ENCODE measurements at places on chromosomes 12 and 14.
A peak's percentile ranks its signal among the peaks of the same experiment; 100 is the strongest.

- no peak for DNase-seq
Observed at GRCh38 chr12:129854591-129854990, 49.2 kb downstream of the TMEM132D start.

DNA sequence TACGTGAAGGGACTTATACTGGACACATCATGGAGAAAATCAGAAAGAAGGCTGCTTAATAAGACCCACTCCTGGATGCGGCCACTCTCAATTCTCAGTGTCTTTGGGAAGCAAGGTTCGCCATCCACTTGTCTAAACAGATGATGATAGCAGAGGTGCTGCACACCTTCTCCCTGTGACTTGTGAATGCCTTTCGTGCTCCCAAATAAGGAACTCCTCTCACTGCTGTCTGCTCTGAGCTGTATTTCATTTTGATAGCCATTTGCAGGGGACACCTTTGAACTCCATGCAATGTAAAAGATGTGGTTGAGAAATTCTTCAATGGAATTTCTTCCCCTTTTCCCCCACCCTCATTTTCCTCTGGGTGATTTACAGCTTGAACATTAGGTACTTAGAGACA is 11.6 kb downstream of the RMST start:
- no peak for DNase-seq

DNA sequence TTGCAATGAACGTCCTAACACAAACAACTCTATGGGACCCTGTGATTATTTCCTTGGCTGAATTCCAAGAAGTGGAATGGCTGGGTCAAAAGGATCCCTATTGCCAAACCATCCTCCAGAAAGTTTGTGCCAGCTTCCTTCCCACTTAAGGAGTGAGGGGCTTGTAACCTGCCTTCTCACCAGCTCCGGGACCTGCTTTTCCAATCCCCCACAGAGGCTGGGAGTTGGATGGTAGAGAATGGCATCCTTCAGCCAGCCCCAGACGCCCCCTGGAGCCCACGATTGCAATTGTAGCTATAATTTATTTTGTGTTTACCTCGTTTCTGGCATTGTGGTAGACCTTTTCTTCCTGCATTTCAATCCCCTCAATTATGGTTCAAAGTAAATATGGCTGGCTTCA is 9.7 kb upstream of the ZDHHC22 start:
- no peak for DNase-seq

GRCh38 chr12:109458771-109459208 is 18.3 kb downstream of the KCTD10 start:
- DNase-seq: no peak

DNA sequence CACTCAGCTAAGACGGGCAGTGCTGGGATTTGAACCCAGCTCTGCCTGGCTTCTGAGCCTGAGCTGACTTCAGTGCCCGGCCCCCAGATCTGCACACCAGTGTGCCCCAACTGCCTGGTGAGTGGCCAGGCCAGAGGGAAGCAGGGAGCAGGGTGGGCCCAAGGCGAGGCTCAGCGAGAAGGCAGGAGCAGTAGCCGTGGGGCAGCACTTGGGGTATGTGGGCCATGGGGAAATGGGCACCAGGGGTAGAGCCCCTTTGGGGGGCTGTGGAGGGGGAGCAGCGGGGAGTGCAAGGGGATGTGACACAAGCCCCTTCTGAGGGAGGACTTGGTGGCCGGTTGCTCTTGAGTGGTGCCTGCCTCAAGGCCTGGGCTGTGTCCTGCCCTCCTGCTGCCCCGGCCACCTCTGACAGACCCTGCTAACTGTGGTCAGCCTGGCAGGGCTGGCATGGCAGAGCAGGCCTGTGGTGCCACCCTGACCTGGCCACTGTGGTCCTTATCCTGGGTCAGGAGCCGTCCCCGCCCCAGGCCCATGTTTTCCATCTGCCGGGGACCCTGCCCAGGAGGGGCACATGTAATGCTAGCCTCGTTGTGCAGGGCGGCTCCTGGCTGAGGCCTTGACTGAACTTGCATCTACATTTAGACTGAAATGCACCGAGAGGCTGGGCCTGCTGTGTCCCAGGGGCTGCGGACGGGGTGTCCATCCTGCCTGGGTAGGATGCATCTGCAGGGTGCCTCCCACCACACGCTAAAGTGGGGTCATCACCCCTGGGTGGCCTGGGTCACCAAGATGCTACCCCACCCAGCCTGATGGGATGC is 90.5 kb downstream of the KIF26A start:
- DNase-seq: no peak

DNA sequence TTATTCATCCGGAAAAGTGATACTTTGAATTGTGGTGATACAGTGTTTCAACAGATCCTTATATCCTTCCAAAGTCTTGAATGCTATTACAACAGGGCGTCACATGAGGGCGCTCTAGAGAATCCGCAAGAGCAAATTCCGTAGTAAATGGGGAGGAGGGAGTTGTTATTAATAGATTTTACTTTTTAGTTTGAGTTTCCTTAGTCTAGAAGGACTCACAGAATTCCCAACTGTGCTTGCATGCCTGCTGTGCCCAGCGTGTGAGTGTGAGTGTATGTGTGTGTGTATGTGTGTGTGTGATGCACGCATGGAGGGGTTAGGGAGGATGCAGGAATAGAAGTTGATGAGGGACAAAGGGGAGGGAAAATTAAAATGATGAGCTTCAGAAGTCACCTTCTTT is 375.3 kb downstream of the C12orf75 start:
- DNase-seq: peak; percentile 30

DNA sequence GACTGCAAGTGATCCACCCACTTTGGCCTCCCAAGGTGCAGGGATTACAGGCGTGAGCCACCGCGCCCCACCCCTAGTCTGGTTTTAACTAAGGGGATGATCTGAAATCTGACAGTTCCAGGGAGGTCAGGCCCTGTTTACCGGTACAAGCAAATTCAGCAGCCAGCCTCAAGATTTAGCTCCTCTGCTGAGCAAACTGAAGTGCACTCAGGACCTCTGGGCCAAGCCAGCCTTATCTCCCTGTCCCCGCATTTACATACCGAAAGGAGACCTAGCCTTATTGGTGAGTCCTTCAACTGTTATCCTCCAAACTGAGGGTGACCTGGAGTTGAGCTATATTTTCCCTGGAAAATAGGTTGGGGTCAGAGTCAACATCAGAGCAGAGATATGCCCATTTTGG is 835 bp upstream of the ABHD4 start:
- no peak for DNase-seq

GRCh38 chr14:61129168-61129745 is 148.2 kb downstream of the SLC38A6 start:
- DNase-seq: no peak

DNA sequence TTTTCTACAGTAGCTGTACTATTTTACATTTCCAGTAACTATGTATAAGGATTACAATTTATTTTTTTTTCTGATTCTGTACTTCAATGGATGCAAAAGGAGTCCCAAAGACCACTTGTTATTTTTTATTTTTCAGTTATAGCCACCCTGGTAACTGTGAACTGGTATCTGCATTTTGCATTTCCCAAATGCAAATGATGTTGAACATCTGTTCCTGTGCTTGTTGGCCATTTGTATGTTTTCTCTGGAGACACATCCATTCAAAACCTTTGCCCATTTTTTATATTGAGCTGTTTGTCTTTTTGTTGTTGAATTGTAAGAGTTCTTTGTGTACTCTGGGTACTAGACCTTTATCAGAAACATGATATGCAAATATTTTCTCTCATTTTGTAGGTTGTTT is 485.6 kb downstream of the LRIG3 start:
- DNase-seq: no peak

GRCh38 chr14:100740196-100740825 is 13.6 kb downstream of the DLK1 start:
- no peak for DNase-seq

DNA sequence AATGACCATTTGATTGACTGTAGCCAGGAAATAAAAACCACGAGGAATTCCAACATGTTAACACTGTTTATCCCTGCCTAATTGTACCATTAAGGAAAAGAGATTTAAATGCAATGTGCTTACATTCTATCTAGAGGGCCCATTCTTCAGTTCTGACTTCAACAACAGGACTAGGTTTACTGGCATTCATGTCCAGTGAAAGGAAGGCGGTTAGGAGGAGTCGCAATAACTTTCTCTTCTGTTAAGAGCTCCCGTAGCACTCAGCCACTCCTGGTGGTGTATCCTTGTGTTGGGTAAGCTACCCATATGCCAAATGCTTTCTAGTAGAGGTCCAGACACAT is 154.7 kb downstream of the STXBP6 start:
- DNase-seq: no peak

- peak; percentile 14 for DNase-seq
Observed at GRCh38 chr14:21300892-21301291, 21.0 kb downstream of the RPGRIP1 start.

- no peak for DNase-seq
Observed at GRCh38 chr14:34266344-34266743, 195.7 kb downstream of the SPTSSA start.

- DNase-seq: no peak
Observed at GRCh38 chr14:104883681-104884361, 18.8 kb downstream of the CEP170B start.

- DNase-seq: no peak
Observed at GRCh38 chr14:50410921-50411320, 14.2 kb upstream of the CDKL1 start.

GRCh38 chr14:102799684-102800562 is 22.7 kb downstream of the TRAF3 start:
- DNase-seq: no peak

- DNase-seq: no peak
Observed at GRCh38 chr14:103103461-103104388, 9.2 kb downstream of the EXOC3L4 start.

DNA sequence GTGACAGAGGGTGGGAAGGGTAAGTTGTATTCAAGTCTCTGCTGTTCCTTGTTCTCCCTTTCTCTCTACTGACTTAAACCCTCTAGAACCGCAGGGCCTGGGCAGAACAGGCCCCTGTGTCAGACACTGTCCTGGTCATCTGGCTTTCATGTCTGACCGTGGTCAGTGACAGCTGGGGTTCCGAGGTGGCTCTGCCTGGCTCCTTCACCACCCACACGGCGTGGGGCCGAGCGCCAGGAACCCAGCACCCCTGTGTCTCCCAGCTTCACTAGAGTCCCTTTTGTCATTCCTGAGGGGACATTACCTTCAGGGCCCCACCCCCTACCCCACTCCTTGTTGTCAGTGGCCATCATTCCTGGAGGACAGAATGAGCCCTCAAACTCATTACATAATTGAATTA is 168.9 kb downstream of the ADGRD1 start:
- DNase-seq: no peak

DNA sequence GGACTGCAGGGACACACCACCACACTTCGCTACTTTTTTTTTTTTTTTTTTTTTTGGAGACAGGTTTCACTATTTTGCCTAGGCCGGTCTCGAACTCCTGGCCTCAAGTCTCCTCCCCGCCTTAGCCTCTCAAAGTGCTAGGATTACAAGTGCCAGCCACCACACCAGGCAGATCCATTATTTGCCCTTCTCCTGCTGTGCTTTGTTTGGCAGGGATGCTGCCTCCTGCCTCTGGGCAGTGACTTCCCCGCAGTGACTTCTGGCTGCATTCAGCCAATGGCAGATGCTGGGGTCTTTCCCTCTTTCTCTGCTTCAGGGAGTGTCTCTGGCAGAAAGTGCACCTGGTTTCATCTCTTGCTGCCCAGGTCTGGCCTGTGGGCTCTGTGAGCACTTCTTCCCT is 6.7 kb upstream of the MORN3 start:
- no peak for DNase-seq

DNA sequence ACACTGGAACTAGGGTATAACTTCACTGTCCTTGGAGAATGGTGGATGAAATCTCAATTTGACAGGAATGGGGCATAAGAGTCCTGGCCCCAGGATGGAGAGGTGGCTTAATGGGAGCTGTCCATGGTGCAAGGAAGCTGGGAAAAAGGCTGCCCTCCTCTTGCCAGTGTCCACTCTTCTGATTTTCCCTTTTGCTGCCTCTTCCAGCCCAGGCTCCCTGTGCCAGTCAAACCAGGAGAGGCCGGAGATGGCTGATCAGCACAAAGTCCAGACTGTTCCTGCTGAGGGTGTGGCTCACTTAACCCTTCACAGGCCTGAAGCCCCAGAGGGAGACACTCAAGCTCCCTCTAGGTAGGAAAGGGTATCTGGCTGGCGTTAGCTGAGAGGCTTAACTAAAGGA is at the start of gene MYO1A:
TSS of gene MYO1A (minus strand) at position 240 of the 400 bp plus-strand sequence. CDS start 1,806 bp downstream, outside the sequence.
- DNase-seq: no peak

- DNase-seq: no peak
Observed at GRCh38 chr14:29576927-29577326, 350.7 kb downstream of the PRKD1 start.

DNA sequence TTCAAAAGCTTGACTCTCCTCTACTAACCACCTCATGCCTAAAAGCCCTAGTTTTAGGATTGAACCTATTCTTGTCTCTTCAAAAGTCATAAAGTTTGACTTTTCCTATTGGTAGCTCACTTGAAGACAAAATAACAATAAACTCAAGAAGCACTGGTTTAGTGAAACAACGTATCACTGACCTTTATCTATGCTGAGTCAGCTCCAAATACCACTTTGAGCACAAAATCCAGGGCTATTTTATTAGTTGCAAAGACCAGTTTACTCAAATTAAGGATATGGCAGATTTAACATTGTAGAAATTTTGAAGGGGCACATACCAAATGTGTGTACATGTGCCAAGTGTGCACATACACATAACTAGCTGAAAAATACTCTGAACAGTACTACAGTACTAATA is 45.0 kb downstream of the PIK3C2G start:
- DNase-seq: no peak

DNA sequence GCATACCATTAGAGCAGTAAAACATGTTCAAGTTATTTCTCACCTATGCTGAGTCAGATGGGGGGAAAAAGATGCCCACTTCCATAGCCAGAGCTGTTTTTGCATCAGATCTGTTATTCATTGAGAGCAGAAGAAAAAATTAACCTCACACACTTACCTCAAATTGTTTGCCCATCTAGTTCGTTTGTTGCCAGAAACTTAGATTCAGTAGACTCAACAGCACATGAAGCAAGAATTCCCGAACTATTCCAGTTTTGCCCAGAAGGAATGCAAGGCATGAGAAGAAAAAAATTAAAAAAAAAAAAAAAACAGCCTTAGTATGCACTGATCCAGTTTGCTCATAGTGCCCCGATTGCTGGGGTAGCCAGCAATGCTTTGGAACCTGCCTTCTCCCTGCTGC is 12.4 kb upstream of the DPF3 start:
- no peak for DNase-seq

DNA sequence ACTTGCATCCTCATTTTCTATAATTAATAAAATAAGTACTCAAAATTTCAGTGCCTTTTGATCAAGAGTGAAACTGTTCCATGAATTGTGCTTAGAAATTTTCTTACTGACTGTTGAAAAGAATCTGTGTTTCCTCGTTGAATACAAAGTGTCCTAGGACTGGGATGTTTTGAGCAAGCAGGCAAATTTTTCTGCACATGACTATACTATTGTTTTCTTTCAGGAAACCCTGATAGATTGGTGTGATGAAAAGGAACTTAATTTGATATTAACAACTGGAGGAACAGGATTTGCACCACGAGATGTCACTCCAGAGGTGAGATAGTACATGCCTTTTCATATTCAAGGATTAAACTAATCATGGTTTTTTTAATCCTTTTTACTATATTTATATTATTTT is 316.3 kb downstream of the GPHN start:
- no peak for DNase-seq

- no peak for DNase-seq
Observed at GRCh38 chr14:61330511-61330910, 9.1 kb downstream of the PRKCH start.

- DNase-seq: no peak
Observed at GRCh38 chr12:62922539-62922938, 12.4 kb downstream of the PPM1H start.

Data from substantia nigra (tissue), 51 donors.